CD8-positive, alpha-beta memory T cell (primary cell): ENCODE measurements at places on chromosomes 7 and 10. TPM values are rescaled to one million over a fixed set of nuclear protein-coding genes. Genes with fewer than 3 reads are reported as not detected.

DNA sequence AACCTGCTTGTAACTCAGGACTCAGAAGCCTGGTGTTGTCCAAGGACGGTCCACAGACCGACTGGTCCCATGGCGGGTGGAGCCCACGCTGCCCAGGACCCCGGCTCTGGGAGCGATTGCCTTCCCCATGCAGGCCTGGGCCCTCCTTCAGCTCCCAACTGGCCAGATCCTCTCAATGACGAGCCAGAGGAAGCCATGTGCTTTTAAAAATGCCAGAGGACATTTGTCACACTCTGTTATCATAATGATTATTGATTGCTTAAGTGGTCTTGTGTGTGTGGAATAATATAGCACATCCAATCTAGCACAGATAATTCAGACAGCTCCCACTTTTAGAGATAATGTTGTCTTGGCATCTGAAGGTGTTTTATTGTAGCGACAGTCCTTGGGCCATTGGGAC lies 22.6 kb upstream of the OGDHL start:
- DNase-seq, result no peak

DNA sequence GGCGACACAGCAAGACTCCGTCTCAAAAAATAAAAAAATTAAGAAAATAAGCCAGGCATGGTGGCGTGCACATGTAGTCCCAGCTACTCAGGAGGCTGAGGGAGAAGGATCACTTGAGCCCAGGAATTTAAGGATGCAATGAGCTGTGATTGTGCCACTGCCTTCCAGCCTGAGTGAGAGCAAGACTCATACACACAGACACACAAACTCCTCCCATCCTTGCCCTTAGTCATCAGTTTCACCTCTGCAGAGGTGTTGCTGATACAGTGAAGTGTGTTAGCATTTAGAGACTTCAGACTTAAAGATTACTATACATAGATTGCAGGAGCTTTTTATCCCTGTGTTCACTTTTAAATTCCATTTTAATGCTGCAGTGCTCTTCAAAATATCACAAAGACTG lies 5.5 kb upstream of the H2AZ2 start:
- no peak for DNase-seq

GRCh38 chr7:151133986-151134742 lies 33.3 kb downstream of the GBX1 start:
- no peak for DNase-seq

DNA sequence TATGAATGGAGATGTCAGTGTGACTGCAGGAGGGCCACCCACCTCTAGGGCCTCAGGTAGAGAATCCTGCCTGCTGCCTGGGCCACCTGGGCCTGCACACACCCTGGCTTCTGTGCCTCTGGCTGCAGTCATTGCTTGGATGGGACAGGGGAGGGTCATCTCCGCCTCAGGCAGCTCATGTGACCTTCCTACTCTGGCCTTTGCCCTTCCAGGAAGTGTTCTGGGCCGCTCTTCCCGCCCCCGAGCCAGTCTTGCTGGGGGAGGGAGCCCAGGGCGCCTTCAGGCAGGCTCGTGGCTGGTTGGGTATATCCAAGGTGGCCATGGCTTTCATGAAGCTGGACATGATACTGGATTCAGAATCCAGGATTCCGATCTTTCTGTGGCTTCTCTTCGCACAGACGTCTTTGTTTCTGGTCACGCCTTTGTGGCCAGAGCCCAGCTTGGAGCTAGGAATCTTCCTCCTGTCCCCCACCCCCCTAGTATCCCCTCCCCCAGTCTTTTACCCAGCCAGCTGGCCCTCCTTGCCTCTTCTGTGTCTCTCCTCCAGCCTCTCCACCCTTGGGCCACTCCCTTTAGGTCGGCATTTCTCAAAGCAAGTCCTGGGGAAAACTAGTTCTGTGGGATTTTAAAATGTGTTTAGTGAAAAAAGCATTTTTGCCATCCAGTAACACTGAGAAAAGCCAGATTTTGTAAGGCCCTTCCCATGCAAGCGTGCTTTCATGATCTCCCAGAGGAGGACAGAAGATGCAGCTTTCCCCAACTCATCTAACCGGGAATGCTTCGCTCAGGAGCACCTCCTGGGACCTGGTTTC lies 119.6 kb downstream of the ZMIZ1 start:
- no peak for DNase-seq

DNA sequence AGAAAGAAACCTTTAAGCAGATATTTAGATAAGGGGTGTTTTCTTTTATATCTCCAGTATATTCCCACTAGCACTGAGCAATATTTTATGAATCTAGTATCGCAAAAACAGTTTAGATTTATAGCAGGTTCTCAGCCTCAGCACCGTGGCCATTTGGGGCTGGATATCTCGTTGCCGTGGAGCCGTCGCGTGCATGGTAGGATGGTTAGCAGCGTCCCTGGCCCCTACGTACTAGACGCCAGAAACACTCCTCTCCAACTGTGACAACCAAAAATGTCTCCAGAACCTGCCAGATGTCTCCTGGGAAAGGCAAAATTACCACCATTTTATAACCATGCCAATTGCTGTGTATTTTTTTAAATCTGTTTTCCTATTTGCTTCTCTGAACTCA lies 172.9 kb downstream of the CACNB2 start:
- no peak for DNase-seq

DNA sequence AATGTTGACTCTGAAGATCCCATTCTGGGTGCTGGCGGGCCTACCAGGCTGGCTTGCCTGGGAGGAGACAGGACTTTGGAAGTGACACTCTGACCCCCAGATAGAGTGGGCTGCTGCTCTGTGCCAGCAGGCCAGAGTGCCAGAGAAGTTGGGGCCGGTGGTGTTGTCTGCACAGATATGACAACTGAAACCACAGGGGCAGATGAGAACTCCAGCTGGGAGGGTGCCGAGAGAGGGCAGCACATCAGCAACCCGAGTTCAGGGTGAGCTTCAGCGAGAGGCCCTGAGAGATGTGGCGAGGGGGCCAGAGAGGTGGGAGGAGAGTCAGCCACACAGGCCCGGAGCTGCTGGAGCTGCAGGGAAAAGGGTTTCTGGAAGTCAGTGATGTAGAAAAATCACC lies 193.2 kb upstream of the MGMT start:
- no peak for DNase-seq

GRCh38 chr7:879706-880105 lies 3.4 kb downstream of the GET4 start:
- no peak for DNase-seq

DNA sequence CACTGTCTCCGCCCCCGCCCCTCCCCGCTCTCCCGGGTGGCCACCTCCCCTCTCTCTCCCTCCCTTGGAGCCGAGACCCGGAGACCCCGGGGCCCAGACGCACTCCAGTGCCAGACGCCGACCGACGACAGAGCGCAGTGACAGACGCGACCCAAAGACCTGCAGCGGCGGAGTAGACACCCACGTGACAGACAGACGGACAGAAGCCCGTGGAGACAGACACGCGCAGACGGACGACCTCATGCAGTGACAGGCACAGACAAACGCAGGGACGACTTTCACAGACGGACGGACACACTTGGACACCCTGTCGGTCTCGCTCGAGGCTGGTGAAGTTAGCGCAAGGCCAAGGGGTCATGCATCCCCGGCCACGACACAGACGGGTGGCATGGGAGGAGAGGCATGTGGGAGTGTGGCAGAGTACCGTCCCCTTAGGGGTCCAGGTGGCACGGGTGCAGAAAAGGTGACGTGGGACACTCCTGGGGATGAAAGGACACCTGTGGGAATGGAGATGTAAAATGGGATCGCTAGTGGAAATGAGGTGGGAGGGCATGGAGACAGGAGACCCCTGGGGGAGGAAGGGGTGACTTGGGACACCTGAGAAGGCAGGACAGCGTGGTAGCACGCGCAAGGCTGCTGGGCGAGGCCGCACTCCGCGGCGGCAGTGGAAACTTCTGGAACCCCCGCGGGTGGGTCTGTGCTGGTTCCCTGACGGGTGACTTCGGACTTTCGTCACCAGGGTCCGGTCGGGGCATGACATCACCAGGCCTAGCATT lies 456 bp upstream of the ACHE start:
- DNase-seq, result peak; percentile 40

- DNase-seq, result no peak
Measured at GRCh38 chr10:61967298-61967697, 65.8 kb downstream of the ARID5B start.

- DNase-seq, result no peak
Measured at GRCh38 chr7:105216786-105217185, 171.9 kb downstream of the SRPK2 start.

GRCh38 chr7:29599026-29599425 lies 35.4 kb downstream of the PRR15 start:
- DNase-seq, result no peak

- no peak for DNase-seq
Measured at GRCh38 chr10:124026589-124026939, 66.8 kb downstream of the CHST15 start.

Gene MMP21
- polyA plus RNA-seq, result not detected

GRCh38 chr7:50721160-50721559 lies 61.5 kb downstream of the GRB10 start:
- no peak for DNase-seq
